ENCODE measurements at places on chromosomes 2 and 18. TPM values are rescaled to one million over a fixed set of nuclear protein-coding genes. Genes with fewer than 3 reads are reported as not detected.

KYNU gene
- 5.6 TPM for polyA plus RNA-seq

SKA1 gene
- 7.5 TPM for polyA plus RNA-seq

CNTNAP5 gene
- polyA plus RNA-seq = 0.07 TPM

STARD6 gene
- 0.11 TPM for polyA plus RNA-seq

LYG2 gene
- 0.36 TPM for polyA plus RNA-seq

UGT1A10 gene
- polyA plus RNA-seq = not detected

TANC1 gene
- 25.6 TPM for polyA plus RNA-seq

TUBA3D gene
- 0.32 TPM for polyA plus RNA-seq

GATA6 gene
- polyA plus RNA-seq = 8.1 TPM

PROC gene
- polyA plus RNA-seq = 0.92 TPM

AGXT gene
- 0.15 TPM for polyA plus RNA-seq

DSG4 gene
- 0.04 TPM for polyA plus RNA-seq

ZSWIM2 gene
- polyA plus RNA-seq = not detected

SGO2 gene
- polyA plus RNA-seq = 14.4 TPM

LRATD1 gene
- polyA plus RNA-seq = 18.8 TPM

IGFBP5 gene
- 460 TPM for polyA plus RNA-seq

CABYR gene
- 5.1 TPM for polyA plus RNA-seq

KHK gene
- 52.3 TPM for polyA plus RNA-seq

B3GNT7 gene
- polyA plus RNA-seq = 3.3 TPM

CDK15 gene
- 1.0 TPM for polyA plus RNA-seq

SP3 gene
- polyA plus RNA-seq = 142 TPM

LHCGR gene
- 0.24 TPM for polyA plus RNA-seq

MYOM1 gene
- 7.1 TPM for polyA plus RNA-seq

LRRTM1 gene
- polyA plus RNA-seq = 29.1 TPM

SNED1 gene
- 7.3 TPM for polyA plus RNA-seq

RFTN2 gene
- 36.6 TPM for polyA plus RNA-seq

EFHD1 gene
- polyA plus RNA-seq = 72.5 TPM

COL4A3 gene
- 44.5 TPM for polyA plus RNA-seq

RAD51AP2 gene
- polyA plus RNA-seq = 0.12 TPM

GKN1 gene
- not detected for polyA plus RNA-seq

ANKRD30BL gene
- polyA plus RNA-seq = 1.6 TPM

FHOD3 gene
- polyA plus RNA-seq = 40.3 TPM

ATP5MC3 gene
- polyA plus RNA-seq = 329 TPM

UPP2 gene
- 2.9 TPM for polyA plus RNA-seq

TAF1B gene
- 29.1 TPM for polyA plus RNA-seq

TUBA4B gene
- polyA plus RNA-seq = 0.69 TPM

MBD1 gene
- 65.6 TPM for polyA plus RNA-seq

MPHOSPH10 gene
- 49.0 TPM for polyA plus RNA-seq

DHX57 gene
- polyA plus RNA-seq = 38.4 TPM

CKAP2L gene
- polyA plus RNA-seq = 18.8 TPM

RPL37A gene
- 2,142 TPM for polyA plus RNA-seq

MAPK4 gene
- 1.7 TPM for polyA plus RNA-seq

KCNIP3 gene
- polyA plus RNA-seq = 10.0 TPM

SALL3 gene
- polyA plus RNA-seq = 8.1 TPM

NRP2 gene
- polyA plus RNA-seq = 105 TPM

CD8B2 gene
- 0.31 TPM for polyA plus RNA-seq

SULT1C2 gene
- polyA plus RNA-seq = 63.0 TPM

KIF5C gene
- polyA plus RNA-seq = 4.1 TPM

EVX2 gene
- polyA plus RNA-seq = 0.06 TPM

RASGRP3 gene
- polyA plus RNA-seq = 18.0 TPM

ITGB6 gene
- polyA plus RNA-seq = 19.0 TPM

UXS1 gene
- polyA plus RNA-seq = 81.5 TPM

GALR1 gene
- polyA plus RNA-seq = 0.11 TPM

SLC16A14 gene
- 7.5 TPM for polyA plus RNA-seq

RUFY4 gene
- 0.11 TPM for polyA plus RNA-seq

CHRNG gene
- 2.2 TPM for polyA plus RNA-seq

CCBE1 gene
- polyA plus RNA-seq = 38.5 TPM

Data from left renal pelvis (tissue), 4 donors.